Uterus (tissue), 4 donors: ENCODE measurements at places on chromosomes 11 and 22. TPM values are rescaled to one million over a fixed set of nuclear protein-coding genes. Genes with fewer than 3 reads are reported as not detected.

Gene ART1
- not detected for total RNA-seq

Gene RBM7
- 27.7 TPM for total RNA-seq

Gene HMGXB4
- total RNA-seq = 19.4 TPM

Gene GPR83
- 0.21 TPM for total RNA-seq

Gene C11orf86
- total RNA-seq = not detected

Gene GSTT2B
- total RNA-seq = 4.7 TPM

Gene GALNT18
- 21.4 TPM for total RNA-seq

Gene CCDC89
- 14.0 TPM for total RNA-seq

Gene BIRC3
- total RNA-seq = 7.0 TPM

Gene DRD2
- not detected for total RNA-seq

Gene C11orf71
- 4.1 TPM for total RNA-seq

Gene MS4A7
- total RNA-seq = 11.0 TPM

Gene MFRP
- total RNA-seq = not detected

Gene SEC14L2
- 45.9 TPM for total RNA-seq

Gene UBE2L6
- total RNA-seq = 86.8 TPM

Gene DDX25
- 0.46 TPM for total RNA-seq

Gene XKR3
- total RNA-seq = not detected

Gene PRMT3
- 13.1 TPM for total RNA-seq

Gene OR56A1
- 0.12 TPM for total RNA-seq

Gene F2
- not detected for total RNA-seq

Gene APOBEC3G
- 5.9 TPM for total RNA-seq

Gene PTPMT1
- total RNA-seq = 38.5 TPM

Gene MMP12
- total RNA-seq = not detected

Gene MS4A6A
- 35.2 TPM for total RNA-seq

Gene GNG3
- not detected for total RNA-seq

Gene HBG2
- total RNA-seq = not detected

Gene ATM
- total RNA-seq = 196 TPM

Gene CNGA4
- 0.30 TPM for total RNA-seq

Gene TSSC4
- total RNA-seq = 66.5 TPM

Gene LYVE1
- total RNA-seq = 35.5 TPM

Gene ACR
- 0.35 TPM for total RNA-seq

Gene OTOG
- total RNA-seq = under 0.01 TPM

Gene PTGDR2
- total RNA-seq = not detected

Gene RASL10A
- total RNA-seq = not detected

Gene TRIM6
- 4.3 TPM for total RNA-seq

Gene SHANK2
- total RNA-seq = 0.88 TPM

Gene NXPE2
- total RNA-seq = not detected

Gene NPTXR
- total RNA-seq = 24.1 TPM

Gene CCDC15
- total RNA-seq = 2.0 TPM

Gene GRM5
- not detected for total RNA-seq

Gene CRYBA4
- total RNA-seq = not detected

Gene TBX10
- not detected for total RNA-seq

Gene LMO1
- total RNA-seq = not detected

Gene OVOL1
- total RNA-seq = not detected

Gene SCGB1C1
- not detected for total RNA-seq

Gene APOL1
- 89.7 TPM for total RNA-seq

Gene SPDYC
- not detected for total RNA-seq

Gene INTS4
- total RNA-seq = 68.8 TPM

Gene MPPED2
- total RNA-seq = 16.3 TPM
